ENCODE measurements at places on chromosomes 12 and 14.
A peak's percentile ranks its signal among the peaks of the same experiment; 100 is the strongest.

GRCh38 chr12:38469715-38470114 lies 153.1 kb downstream of the ALG10B start:
- no peak for DNase-seq

DNA sequence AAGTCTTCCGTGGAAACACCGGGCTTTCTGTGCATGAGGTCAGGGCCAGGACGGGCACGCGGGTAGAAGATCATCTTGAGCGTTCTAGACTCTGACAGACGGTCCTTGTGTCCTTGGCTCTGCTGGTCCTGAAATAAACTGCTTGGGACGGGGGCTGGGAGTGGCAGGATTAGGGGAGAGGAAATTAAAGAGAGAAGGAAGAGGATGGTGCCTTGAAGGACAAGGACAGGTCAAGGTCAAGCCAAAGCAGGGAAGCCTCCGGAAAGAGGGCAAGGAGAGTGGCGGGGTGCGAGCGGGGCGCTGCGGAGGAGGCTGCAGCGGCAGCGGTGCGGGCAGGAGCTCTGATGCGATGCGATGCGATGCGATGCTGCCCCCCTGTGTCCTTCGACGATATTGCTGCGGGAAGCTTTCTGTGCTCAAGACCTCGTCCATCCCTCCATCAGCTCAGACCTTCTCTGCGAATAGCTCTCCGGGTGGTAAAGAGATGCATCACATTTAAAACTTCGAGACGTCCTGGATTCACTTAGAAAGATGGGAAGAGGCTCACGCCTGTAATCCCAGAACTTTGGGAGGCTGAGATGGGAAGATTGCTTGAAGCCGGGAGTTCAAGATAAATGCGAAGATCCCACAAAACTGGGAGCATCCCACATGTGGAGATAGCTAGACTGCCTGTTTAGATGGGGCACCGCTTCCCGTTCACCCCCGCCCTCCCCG lies 110.1 kb upstream of the TMEM132D start:
- DNase-seq, result no peak

GRCh38 chr14:54629635-54630360 lies 62.9 kb downstream of the SAMD4A start:
- DNase-seq, result no peak

- DNase-seq, result no peak
These were observed 61.5 kb downstream of the MAP1LC3B2 start for GRCh38 chr12:116620492-116621191.

- DNase-seq, result no peak
These were observed 9.8 kb downstream of the TESC start for GRCh38 chr12:117089463-117089862.

DNA sequence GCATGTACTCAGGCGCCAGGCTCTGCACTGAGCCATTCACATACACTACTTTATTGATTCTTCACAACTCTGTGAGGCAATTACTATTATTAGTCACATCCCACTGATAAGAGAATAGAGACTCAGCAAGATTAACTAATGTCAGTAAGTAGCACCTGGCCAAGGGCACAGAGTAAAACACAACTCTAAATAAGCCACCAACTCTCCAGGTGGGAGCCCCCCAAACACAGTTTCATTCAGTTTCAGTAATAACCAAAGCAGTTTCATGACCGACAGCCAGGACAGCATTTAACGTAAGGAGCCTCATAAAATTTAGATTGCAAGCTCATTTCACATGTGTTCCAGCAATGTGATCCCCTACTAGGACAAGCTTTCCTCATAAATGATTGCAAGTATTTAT lies 323.1 kb upstream of the CCDC196 start:
- no peak for DNase-seq

DNA sequence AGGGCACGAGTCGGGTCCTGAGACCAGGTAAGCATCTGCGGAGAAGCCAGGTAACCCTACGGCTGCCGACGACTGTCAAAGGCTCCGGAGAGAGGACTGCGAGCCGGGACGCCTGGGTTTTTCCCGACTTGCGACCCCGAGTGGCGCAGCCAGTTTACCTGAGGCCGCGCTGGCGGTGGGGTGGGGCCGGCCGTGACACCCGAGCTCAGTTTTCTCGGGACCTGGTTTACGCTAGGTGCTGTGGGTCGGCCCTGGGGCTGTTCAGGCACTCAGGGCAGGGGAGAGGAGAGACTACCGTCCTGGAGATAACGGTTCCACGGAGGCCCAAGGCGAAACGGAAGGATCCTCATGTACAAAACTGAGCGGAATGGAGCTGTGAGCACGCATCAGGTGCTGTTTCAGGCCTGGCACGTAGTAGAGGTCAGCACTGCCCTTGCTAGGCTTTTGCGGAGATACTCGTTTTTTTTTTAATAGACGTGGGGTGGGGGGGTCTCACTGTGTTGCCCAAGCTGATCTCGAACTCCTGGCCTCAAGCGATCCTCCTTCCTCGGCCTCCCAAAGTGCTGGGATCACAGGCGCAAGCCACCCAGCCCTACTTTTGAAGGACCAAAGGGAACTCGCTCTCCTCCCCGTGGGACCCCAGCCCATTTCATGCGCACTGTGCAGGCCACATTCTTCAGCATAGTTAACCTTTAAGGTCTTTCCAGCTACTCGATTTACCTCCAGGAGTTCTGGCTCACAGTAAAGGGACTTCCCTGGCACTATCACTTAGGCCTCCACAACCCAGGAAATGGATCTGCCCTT lies 471 bp downstream of the MTRFR start:
- DNase-seq, result no peak

- no peak for DNase-seq
These were observed 83.0 kb downstream of the FAR2 start for GRCh38 chr12:29232086-29232485.

DNA sequence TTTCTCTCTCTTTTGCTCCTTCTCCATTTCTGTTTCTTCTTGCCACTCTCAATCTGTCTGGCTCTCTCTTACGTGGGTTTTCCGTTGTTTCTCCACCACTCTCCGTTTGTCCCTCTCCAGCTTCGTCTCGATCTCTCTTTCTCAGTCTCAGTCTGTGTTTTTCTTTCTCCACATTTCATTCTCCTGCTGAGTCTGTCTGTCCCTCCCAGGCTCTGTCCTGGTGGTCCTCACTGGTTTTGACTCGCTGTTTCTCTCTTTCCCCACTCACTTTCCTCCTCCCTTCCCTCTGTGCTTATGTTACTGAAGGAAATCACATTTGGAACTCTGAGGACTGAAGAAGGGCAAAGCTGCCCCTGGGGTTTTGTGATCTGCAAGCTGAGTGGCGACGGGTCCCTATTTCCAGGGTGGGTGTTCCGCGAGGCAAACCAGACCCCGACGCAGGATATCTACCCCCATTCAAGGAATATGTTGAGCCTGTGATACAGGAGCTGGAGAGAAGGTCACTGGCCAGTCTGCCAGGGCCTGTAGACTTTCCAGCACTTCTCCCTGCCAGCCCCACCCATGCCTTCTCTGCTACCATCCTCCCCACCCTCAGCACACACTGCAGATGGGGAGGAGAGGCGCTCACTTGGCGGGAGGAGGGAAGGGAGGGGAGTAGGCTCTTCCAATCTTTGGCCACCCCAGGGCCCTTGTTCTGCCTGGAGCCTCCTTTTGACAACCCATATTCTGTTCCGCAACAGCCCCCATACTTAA lies 102.7 kb upstream of the MAP1LC3B2 start:
- no peak for DNase-seq

DNA sequence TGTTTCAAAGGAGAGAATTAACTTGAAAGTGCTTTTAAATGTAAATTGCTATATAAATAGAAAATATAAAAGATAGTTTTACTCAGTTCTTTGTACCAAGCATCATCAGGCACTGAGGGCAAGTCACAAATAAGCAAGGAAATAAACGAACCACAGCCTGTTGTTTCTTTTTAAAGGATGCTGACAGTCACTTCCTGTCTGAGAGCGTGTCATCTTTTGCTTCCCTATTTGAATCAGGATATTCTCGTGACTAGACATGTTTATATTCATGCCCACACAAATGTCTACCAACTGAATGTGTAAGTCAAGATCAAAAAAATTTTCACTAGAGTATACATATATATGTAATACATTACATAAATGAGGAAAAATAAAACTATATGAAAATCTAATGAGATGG lies 31.4 kb upstream of the SLC2A13 start:
- no peak for DNase-seq

DNA sequence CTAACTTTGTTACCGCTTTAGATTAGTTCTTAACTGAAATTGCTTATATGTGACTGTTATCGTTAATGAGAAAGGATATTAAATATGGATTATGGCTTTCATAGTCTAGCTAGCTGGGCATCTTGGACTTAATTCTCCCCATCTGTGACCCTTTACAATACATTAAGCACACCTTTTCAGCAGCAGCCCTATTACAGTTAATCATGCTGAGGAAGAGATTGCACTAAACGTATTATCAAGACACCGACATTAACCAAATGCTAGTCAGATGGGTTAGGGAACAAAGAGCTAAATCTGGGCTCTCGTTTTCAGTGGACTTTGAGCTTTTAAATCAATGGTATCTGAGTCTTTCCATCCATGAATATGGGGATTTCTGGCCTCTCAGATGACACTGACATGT lies 447.5 kb upstream of the DCN start:
- DNase-seq, result no peak

DNA sequence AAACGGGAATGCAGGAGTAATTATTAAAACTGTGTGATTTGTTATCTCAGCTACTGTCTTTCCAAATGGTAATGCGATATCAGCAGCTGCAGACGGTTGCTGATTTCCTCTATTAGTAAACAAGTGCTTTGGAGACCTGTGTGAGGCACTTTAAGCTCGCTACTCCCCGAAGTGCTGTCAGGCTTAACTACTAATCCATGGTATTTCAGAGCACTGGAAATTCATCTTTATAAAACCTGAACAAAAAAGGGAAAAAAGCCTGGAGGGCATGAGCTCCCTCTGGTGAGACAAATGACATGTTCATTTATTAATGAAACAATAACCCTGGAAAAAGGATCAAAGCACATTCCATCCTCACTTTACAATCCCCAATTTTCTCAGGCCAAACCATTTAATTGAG lies 143.6 kb upstream of the OTX2 start:
- no peak for DNase-seq

GRCh38 chr14:105209646-105210045 lies 28.5 kb upstream of the NUDT14 start:
- DNase-seq, result no peak

DNA sequence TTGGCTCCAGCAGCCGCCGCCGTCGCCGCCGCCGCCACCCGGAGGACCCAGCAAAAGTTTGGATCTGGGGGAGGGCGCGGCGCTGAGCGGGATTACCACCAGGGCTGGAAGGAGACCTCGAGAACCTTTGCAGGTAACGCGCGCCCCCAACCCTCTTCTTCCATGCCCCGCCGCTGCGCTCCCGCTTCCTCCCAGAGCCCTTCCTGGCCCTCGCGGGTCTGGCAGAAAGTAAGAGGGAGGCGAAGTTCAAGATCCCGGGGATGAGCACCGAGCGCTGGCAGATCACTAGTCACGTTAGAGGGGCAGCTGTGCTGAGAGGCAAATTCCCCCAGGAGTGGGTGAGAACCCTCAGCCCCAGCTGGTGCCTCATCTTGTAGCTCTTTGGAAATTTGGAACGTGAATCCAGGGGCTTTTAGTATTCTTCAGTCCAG lies 3.9 kb downstream of the FLRT2 start:
- DNase-seq, result no peak

DNA sequence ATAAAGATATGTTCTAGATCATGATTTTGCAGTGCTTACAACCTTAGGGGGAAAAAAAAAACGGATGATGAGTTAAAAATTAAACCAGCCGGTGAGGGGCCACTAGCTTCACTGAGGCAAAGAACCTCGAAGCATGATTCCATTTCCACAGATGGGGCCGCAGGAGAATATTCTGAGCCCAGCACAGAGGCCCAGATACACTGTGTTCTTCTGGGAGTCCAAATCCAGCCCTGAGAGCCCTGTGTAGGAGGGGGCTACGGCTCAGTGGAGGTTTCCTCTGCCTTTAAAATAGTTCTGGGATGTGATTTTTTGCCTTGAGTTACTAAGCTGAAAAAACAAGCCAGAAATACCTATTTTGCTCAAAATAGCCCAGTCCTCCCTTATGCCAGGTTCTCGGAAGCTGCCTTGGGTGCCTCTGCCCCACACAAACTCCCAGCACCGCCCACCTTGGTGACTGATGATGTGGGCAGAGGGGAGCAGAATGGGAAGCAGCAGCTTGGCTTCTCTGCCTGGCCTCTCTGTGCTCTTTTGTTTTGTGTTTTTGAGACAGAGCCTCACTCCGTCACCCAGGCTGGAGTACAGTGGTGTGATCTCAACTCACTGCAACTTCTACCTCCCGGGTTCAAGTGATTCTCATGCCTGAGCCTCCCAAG lies 105.4 kb upstream of the BCL2L14 start:
- DNase-seq, result no peak

DNA sequence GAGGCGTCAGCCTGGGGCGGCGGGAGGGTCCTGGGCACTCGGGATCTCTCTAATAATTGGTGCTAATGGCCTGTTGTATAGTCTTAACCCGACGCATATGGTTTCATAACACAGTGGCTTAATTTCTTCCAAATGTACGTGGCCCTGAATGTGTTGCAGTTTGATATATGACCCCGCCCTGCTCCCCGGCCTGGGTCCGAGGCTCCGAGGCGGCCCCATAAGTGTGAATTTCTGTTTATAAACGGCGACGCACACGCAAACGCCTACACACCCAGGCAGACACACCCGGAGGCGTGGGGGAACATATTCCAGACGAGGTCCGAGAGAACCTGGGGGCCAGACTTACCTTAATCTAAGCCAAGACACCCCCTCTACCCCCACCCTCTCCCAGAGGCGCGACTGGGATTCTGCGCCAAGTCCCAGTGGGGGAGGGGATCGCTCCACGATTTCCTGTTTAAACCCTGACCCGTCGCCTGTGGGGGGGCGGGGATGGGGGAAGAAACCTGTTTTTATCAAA lies 9.7 kb upstream of the HOXC6 start:
- peak; percentile 80 for DNase-seq

DNA sequence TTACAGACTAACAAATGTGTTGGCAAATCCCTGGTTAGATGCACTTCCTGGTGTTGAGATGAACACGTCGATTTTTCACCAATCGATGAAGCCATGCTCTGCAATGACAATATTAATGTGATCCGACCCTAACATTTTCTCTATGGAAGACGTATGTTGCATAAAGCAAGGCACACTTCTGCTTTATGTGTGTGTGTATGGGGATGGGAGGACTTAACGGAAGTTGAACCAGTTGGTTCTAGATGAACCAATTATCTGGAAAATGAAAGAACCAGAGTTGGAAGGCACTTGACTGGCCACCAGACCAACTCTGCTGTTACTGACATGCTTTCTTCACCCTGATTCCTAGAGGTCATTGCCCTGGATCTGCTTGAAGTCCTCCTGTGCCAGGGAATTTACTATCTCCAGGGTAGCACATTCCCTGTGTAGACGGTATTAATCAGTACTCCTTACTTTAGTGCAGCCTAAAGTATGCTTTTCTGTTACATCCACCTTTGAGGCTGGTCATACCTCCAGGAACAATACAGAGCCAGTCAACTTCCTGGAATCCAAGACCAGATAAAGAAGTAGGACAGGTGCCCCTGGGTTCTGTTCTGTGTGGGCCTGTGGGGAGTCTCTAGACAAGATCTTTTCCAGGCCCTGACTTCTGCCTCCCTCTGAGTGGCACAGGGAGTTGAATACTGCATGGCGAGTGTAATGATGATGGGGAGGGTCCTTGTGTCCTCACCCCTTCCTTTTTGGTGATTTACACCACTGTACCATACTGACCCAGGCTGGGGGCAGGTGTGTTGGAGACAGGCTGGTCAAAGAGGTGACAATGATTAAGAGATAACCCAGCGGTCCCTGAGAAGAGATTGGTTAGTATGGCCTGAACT lies 4.1 kb downstream of the SDR39U1 start:
- no peak for DNase-seq
